ENCODE measurements at places on chromosomes 13 and 19.

DNA sequence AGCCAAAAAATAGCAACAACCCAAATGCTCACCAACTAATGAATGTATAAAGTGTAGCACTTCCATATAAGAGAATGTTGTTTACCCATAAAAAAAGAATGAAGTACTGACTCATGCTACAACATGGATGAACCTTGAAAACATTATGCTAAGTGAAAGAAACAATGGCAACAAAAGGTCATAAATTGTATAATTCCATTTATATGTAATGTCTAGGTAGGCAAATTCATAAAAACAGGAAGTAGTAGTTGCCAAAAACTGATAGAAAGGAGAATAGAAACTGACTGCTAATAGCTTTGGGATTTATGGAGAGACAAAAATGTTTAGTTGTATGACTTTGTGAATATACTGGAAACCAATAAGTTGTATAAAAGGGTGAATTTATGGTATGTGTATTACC is 21.6 kb downstream of the MYCBP2 start:
- no peak for DNase-seq

DNA sequence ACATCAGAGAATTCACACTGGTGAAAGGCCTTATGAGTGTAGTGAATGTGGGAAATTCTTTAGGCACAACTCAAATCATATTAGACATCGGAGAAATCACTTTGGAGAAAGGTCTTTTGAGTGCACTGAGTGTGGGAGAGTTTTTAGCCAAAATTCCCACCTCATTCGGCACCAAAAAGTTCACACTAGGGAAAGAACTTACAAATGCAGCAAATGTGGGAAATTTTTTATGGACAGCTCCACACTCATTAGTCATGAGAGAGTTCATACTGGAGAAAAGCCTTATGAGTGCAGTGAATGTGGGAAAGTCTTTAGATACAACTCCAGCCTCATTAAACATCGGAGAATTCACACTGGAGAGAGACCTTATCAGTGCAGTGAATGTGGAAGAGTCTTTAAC is 10.1 kb downstream of the ZNF17 start:
- no peak for DNase-seq

GRCh38 chr13:109712124-109712722 is 74.2 kb downstream of the IRS2 start:
- no peak for DNase-seq

GRCh38 chr13:98004107-98004506 is 50.6 kb downstream of the IPO5 start:
- DNase-seq: no peak

DNA sequence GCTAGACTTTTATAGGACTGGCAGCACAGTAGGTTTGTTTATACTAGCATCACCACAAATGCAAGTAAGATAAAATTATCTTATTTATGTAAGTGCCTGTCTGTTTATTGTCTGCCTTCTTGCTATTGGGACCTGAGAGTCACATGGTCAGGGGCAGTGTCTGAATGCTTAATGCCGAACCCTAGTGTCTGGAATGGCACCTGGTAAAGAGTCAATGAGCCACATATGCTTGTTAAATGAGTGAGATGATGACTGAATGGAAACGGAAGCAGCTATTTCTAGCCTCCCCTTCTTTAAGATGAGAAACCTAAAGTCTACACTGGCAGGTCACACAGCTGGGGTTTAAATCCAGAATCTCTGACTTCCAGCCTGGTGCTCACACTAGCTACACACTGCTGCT is 92.2 kb downstream of the STOML3 start:
- no peak for DNase-seq

GRCh38 chr19:6448045-6448444 is 11.5 kb downstream of the SLC25A23 start:
- DNase-seq: no peak

DNA sequence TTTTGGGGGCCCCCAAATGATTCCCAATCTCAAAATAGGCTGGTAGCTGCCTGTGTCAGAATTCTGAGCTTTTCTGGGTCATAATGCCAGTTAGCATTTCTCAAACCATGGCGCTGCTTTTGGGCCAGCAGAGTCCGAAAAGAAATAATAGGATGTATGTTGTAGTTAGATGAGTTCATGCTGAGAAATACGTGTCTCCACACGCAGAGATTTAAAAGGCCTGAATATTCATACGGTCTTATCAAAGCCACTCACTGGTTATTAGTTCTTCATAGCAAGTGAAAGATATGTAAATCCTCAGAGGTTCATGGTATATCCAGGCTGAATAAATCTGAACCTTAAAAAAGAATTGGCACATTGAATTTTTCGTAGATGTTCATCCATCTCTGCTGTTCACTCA is 124.5 kb downstream of the SHISA2 start:
- no peak for DNase-seq

GRCh38 chr19:35657904-35658700 is 8.2 kb upstream of the UPK1A start:
- no peak for DNase-seq

GRCh38 chr19:52941941-52942385 is 18.7 kb upstream of the ZNF888 start:
- DNase-seq: no peak

- peak; percentile 62 for DNase-seq
Observed at GRCh38 chr19:50909240-50910070, 1.7 kb downstream of the KLK4 start.

DNA sequence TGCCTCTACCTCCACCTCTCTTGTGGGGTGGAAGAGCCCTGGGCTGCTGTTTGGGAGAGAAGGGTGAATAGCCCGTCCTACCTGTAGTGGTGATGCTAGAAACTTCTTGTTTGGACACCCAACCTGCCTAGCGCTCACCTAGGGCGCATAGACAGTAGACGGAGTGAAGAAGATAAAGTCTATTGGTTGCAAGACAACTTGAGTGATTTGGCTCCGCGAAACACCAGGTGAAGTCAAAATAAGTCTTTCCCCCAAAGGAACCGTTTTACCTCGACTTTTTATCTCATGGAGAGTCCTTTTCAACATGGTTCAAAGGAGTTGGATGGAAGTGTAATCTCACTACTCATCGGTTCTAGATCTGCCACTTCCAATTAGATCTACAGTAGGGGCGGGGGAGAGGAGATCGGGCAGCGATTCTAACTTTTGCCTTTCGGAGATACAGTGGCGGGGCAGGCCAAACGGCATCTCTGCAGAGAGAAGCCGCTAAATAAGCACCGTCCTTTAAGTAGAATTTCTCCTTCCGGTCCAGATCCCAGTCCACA is 694 bp upstream of the ZIC5 start:
- no peak for DNase-seq

GRCh38 chr13:99314640-99315176 is 7.5 kb upstream of the GPR183 start:
- peak; percentile 22 for DNase-seq

DNA sequence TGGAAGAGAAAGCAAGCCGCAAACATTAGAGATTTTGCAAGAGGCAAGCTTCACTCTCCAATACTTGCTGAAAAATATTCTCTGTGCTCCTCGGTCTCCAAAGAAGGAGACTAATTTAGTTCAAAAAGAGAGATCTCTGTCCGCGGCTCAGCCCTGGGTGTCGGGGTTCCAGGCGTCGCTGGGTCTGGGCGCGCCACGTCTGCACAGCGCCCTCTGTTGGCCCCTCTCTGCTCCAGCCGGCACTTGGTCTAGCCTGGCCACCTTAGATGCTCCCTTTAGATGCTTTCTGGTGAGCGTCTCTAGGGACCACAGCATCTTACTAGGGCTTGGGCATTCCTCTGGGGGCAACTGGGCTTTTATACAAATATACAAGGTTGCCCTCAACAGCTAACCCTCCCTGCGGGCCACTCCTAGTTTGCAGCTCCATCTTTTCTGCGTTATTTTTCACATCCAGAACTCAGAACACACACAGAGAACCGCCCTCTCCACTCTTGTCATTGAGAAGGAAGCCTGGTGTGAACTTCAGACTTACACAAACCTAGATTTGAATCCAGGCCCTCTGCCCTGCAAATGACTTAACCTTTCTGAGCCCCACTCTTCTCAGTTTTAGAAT is 78.3 kb downstream of the CYSLTR2 start:
- DNase-seq: no peak

DNA sequence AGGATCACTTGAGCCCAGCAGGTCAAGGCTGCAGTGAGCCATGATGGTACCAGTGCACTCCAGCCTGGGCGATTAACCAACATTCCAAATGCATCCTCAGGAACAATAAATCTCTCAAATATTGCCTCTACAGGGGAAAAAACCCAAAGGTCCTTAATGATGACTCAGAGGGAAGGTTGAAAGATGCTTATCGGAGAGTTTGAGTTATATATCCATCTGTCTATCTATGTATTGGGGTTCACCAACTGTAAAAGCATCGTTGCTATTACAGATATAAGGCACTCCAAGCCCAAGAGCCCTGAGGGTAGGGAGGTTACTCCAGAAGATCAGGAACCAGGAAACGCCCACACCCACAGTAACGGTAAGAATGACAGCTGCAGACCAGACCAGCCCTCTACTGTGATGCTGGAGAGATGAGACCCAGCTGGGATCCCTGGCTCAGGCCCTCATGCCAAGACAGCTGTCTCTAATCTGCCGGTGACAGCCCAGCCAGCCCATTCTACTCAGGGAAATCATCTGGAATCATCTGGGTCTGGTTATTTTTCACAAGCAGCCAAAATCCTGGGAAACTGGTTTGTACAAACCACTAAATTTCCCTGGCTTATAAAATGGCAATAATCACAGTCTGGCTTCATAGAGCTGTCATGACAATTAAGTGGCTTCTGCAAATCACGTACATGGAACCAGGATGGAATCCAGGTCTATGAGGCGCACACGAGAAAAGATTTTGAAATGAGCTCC is 23.8 kb downstream of the TEX101 start:
- DNase-seq: no peak

All from DMS153 (cell line).